ENCODE measurements at places on chromosomes 3 and 15. TPM values are rescaled to one million over a fixed set of nuclear protein-coding genes. Genes with fewer than 3 reads are reported as not detected.

HTR3E gene
- not detected for total RNA-seq

ABHD6 gene
- total RNA-seq, result 5.2 TPM

CHRD gene
- under 0.01 TPM for total RNA-seq

MORC1 gene
- not detected for total RNA-seq

PAQR5 gene
- 0.81 TPM for total RNA-seq

OR5K2 gene
- total RNA-seq, result not detected

GOLGA6L10 gene
- total RNA-seq, result 1.3 TPM

TUBGCP4 gene
- total RNA-seq, result 12.9 TPM

SLCO3A1 gene
- total RNA-seq, result 4.1 TPM

TP63 gene
- total RNA-seq, result 0.25 TPM

FBXW12 gene
- total RNA-seq, result not detected

GOLGA6A gene
- not detected for total RNA-seq

DUOXA2 gene
- not detected for total RNA-seq

WDR49 gene
- total RNA-seq, result not detected

CLDN1 gene
- 84.9 TPM for total RNA-seq

C3orf52 gene
- total RNA-seq, result 13.1 TPM

CELSR3 gene
- 3.8 TPM for total RNA-seq

ATP1B3 gene
- total RNA-seq, result 58.0 TPM

VIPR1 gene
- not detected for total RNA-seq

CRTC3 gene
- total RNA-seq, result 11.9 TPM

LOXL1 gene
- total RNA-seq, result 82.8 TPM

SCAANT1 gene
- total RNA-seq, result not detected

MEX3B gene
- total RNA-seq, result 11.2 TPM

SCN11A gene
- total RNA-seq, result not detected

SH2D7 gene
- not detected for total RNA-seq

RBPMS2 gene
- total RNA-seq, result 1.3 TPM

NMNAT3 gene
- total RNA-seq, result 16.9 TPM
